ENCODE measurements at places on chromosomes 5 and 9.

DNA sequence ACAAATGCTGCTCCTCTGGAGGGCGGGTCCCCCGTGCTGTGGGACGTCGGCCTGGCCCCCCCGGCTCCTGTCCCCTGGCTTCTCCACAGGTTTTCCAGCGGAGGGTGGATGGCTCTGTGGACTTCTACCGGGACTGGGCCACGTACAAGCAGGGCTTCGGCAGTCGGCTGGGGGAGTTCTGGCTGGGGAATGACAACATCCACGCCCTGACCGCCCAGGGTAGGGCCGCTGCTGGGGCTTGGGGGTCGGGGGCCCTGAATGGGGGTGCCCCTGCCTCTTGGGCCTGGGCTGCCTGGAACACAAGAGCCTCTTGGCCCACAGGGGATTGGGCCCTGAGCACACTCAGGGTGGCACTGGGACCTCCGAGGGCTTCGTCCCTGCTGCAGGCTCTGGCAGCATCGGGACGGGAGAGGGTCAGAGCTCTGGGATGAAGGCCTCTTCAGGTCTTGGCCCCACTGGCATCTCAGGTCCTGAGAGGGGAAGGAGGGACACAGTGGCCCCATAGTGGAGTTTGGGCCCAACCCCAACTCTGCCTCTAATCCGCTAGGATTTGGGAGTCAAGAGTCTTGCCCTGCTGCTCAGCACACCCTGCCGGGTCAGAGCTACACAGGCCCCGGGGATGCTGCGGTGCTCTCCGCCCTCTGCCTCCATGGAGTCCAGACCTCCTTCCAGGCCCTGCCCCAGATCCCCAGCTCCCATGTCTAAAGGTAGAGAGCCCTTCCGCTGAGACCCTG is 5.2 kb downstream of the FCN2 start:
- no peak for DNase-seq

DNA sequence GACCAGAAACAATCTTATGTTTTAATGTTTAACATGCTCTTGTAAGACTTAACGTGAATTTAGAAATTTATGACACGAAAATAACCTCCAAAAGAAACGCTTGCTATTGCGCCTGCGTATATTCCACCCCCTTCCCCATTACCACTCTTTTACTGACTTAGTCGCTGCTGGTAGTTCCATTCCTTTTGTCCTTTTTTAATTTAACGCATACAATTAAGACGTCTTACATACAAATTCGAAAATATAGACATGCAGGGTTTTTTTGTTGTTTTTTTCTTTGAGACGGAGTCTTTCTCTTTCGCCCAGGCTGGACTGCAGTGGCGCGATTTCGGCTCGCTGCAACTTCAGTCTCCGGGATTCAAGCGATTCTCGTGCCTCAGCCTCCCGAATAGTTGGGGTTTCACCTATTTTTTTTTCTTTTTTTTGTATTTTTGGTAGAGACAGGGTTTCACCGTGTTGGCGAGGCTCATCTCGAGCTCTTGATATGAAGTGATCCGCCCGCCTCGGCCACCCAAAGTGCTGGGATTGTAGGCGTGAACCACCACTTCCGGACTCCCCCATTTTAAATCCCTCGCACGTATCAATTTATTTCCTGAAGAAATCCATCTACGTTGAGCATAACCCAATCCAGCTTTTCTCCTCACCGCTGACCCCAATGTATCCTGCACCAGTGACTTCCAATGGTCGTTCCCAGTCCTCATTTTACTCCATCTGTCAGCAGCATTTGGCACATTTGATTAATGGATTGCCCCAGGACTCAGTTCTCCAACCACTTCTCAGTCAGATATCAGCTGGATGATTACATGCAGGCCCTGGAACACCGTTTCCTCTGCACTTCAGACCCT is 684 bp upstream of the MED7 start:
- DNase-seq: no peak

GRCh38 chr5:96716716-96717115 is 54.5 kb downstream of the CAST start:
- no peak for DNase-seq

DNA sequence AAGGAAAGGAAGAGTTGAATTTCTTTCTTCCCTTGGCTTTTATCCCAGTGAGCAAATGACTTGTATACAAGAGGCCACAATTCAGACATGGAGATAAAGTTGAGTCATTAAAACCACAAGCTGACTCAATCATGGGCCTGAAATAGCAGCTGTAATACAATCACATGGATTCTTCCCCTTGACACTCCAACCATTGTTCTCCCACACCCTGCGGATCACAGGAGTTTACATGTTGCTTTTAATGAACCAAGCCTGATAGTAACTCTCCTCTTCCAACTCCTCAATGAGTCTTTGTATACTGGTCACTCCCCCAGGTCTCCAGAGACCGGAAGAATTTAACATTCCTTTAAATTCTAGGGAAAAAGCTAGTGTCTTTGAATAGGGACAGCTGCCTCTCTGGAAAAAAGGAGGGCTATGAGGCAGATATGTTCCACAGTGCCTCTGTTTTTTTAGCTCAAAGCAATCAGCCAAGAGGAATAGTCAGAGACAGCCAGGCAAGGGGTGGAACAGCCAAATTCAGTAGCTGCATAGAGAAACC is 32.4 kb downstream of the PCDHGC5 start:
- no peak for DNase-seq

DNA sequence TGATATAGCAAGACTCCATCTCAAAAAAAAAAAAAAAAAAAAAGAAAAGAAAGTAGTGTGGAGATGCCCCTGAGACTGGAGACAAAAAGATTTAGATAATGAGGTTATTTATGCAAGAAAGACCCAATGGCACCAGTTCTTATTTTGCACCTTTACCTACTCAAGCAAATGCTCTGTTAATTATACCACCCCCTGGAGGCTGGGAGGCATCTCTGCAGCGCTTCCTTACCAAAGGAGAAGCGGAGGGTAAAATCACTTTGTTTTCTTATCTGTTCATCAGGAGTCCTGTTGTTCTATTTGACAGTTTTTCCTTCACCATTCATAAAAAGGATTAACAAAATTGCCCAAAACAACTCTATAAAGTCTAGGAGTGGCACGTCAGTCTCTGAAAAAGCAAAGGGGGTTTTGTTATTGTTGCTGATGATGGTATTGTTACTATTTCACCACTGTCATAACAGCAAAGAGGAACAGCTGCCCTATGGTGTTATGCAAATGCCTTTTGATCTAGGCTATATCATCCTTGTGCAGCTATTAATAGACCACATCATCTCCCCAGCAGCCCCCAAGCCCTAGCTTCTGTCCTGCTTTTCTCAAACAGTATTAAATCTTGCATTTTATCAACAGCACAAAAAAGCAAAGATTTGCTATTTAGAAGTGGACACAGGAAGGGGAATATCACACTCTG is 174.0 kb downstream of the PALM2AKAP2 start:
- DNase-seq: no peak

All from stimulated activated CD4-positive, alpha-beta T cell treated with anti-CD3 and anti-CD28 coated beads, Interleukin-12 subunit alpha, Interleukin-12 subunit beta, amount 100 ng/mL, for 24 hours (primary cell).